Stomach (tissue), 19 donors: ENCODE measurements at places on chromosomes 7 and 10. TPM values are rescaled to one million over a fixed set of nuclear protein-coding genes. Genes with fewer than 3 reads are reported as not detected.

Gene CPA2
- polyA plus RNA-seq, result 62.8 TPM

Gene PTEN
- polyA plus RNA-seq, result 30.7 TPM

Gene CLDN3
- 0.62 TPM for polyA plus RNA-seq

Gene GBX1
- not detected for polyA plus RNA-seq

Gene NUTM2B
- polyA plus RNA-seq, result not detected

Gene FAM24B
- 4.3 TPM for polyA plus RNA-seq

Gene FXYD4
- polyA plus RNA-seq, result 2.8 TPM

Gene CRTAC1
- polyA plus RNA-seq, result 0.06 TPM

Gene CRPPA
- 0.75 TPM for polyA plus RNA-seq

Gene TRPV5
- not detected for polyA plus RNA-seq

Gene ANKRD26
- polyA plus RNA-seq, result 1.2 TPM

Gene WDR37
- 5.3 TPM for polyA plus RNA-seq

Gene COL1A2
- 48.3 TPM for polyA plus RNA-seq

Gene LEP
- 0.05 TPM for polyA plus RNA-seq

Gene RBP4
- 6.2 TPM for polyA plus RNA-seq

Gene ENTPD1
- 3.8 TPM for polyA plus RNA-seq

Gene PKD2L1
- not detected for polyA plus RNA-seq

Gene PRXL2A
- 36.3 TPM for polyA plus RNA-seq
